ENCODE measurements at places on chromosomes 16 and 17.
A peak's percentile ranks its signal among the peaks of the same experiment; 100 is the strongest.

DNA sequence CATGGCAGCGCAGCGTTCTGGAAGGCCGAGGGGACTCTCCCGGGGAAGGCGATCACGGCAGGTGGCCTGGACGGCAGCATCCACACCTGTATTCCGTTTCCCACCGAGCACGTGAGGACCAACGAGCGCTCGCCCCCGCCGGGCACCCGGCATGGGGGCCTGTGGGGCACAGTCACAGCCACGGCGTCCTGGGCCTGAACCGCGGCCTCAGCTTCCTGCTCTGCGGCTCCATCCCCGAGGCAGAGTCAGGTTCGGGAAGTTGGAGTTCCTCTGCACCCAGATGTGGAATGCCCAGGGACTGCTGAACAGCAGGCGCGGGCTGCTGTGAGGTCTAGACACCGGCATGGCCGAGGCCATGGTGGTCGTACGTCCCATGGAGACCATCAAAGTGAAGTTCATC lies 1713.9 kb downstream of the TP53TG3F start:
- DNase-seq, result no peak

DNA sequence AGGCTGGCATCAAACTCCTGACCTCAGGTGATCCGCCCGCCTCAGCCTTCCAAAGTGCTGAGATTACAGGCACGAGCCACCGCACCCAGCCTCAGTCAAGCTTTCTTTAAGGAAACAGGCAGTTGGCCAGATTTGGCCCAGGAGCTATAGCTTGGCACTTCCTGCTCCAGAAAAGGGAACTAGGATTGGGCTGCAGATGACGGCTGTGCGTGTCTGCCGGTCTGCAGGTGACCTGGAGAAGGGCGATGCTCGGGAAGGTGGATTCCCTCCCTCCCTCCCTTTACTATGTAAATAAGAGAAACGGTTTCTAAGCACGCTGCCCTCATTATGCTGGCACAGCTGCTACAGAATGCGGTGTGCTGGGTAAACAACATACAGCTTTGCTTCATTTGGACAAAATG lies 215.9 kb downstream of the RPTOR start:
- peak; percentile 95 for DNase-seq

DNA sequence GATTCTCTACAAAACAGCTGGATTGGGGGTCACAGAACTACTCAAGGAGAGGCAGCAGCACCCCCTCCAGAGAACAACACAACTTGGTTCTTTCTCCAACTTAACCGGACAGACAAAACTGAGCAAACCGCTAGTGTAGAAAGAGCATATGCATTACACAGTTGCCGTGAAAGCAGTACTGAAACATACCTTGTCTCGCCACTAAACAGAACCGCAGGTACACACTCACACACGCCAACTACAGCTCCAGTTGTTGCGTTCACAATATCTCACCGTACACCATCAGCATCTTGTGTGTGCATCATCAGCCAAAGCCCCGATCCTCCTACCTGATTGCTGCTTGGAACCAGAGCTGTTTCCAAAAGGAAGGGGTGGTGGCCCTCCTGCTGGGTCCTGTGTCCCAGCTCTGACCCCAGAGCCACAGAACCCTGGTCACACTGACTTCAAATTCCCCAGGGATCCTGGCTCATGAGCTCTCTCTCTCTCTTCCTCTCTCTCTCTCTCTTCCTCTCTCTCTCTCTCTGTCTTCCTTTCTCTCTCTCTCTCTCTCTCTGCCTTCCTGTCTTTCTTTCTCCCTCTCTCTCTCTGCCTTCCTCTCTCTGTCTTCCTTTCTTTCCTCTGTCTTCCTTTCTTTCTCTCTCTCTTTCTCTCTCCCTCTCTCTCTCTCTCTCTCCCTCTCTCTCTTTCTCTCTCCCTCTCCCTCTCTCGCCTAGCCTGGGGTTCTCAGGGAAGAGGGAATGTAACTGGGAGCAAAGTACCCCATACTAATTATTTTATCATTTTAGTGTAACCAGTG lies 8.4 kb downstream of the PIMREG start:
- no peak for DNase-seq

DNA sequence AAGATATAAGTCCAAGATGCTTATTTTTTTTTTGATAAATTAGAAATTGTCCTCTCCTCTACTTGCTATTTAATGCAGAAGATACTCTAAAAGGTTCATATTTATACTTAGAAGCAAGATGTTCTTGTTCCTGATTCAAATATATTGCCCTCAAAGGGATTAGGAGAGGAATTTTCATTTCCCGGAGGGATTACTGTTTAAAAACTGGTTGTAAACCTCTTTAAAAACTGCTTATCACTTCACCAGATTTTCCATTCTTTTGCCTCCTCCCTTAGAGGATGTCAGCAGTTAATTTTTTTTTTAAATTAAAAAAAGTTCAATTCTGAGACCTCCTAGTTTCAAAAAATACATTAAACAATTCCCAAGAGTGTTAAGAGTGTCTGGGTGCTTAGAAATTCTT lies 2.8 kb downstream of the TENT4B start:
- DNase-seq, result no peak

GRCh38 chr17:1992541-1992940 lies 32.6 kb downstream of the RTN4RL1 start:
- DNase-seq, result no peak

- DNase-seq, result peak; percentile 26
Observed at GRCh38 chr16:55478827-55479429, at the start of gene MMP2. TSS of gene MMP2 (plus strand) at chr16:55479198. CDS start at chr16:55479480, 282 bp downstream.

DNA sequence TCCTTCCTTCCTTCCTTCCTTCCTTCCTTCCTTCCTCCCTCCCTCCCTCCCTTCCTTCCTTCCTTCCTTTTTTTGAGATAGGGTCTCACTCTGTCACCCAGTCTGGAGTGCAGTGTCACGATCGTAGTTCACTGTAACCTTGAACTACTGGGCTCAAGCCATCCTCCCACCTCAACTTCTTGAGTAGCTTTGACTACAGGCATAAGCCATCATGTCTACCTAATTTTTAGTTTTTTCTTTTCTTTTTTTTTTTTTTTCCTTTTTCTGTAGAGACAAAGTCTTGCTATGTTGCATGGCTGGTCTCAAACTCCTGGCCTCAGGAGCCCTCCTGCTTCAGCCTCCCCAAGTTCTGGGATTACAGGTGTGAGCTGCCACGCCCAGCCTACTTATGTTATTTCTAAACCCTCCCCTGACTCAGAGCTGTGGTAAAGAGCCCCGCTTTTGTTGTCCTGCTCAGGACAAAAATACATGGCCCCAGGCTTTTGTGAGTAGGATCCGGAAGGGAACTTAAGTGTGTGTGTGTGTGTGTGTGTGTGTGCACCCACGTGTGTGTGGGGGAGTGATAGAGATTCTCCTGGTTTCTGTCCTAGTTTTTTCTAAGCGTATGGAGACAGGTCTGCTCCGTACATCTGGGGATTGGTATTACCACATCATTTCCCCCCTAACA lies 67.1 kb downstream of the PRKCB start:
- DNase-seq, result no peak

- no peak for DNase-seq
Observed at GRCh38 chr17:45227101-45227925, 5.6 kb downstream of the FMNL1 start.

DNA sequence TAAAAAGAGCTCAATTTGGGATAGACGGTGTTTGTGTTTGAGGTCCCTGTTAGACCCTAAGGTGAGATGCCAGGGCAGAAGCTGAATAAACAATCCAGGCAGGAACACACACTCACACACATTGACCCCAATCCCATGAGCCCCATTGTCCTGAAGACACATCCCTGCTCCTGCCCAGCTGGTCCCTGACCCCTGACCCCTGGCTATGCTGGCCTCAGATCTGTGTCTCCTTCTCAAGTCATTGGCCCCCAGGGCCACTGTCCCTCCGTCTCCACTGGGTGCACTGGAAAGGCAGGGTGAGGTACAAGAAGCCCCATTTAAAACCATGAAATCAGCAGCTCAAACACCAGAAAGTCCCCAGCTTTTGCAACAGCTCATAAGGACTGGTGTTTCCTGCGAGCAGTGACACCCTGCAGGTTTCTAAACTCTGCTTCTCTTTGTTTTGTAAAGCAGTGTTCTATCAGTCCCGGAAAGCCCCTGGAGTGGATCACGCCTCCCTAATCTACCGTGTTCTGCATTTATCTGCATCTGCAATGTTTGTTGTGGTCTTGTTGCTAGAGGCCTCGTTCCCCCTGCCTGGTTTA lies 18.0 kb upstream of the ASGR2 start:
- DNase-seq, result no peak

- peak; percentile 71 for DNase-seq
Observed at GRCh38 chr17:77210331-77210730, 69.6 kb downstream of the SEC14L1 start.

DNA sequence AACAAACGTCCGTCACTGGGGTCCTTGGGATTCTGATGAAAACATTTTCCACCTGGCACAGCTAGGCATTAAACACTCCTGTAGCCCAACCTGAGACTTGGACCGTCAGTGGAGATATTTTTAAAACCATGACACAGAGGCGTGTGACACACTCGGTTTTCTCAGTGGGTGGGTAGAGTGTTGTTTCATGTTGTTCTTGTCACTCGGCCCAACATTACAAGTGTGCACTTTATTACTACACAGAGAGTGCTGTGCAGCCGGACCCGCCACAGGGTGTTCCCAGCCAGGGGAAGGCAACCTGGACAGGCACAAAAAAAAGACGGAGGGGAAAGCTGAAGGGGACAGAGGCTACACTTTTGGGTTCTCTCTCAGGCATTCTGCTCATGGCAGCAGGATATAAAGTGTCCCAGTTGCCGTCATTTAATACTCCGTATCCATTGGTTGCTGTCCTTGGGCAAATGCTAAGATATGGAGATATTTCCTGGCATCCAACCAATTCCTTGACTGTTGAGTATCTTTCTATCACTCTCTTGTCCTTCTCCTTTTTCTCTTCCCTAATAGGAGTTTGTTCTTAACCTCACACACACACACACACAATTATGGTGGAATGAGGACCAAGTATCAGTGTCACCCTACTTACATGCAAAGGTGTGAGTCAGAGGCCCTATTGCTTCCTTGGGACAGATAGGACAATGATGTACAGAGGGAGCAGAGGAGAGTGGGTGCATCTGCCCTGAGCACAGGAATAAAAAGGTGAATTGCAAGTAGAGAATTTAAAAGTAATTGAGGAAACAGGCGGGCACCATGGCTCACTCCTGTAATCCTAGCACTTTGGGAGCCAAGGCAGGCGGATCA lies 154.1 kb upstream of the SOX9 start:
- DNase-seq, result no peak

- no peak for DNase-seq
Observed at GRCh38 chr17:82320956-82321927, 3.8 kb upstream of the CD7 start.

GRCh38 chr16:13291591-13292333 lies 390.4 kb downstream of the SHISA9 start:
- no peak for DNase-seq

DNA sequence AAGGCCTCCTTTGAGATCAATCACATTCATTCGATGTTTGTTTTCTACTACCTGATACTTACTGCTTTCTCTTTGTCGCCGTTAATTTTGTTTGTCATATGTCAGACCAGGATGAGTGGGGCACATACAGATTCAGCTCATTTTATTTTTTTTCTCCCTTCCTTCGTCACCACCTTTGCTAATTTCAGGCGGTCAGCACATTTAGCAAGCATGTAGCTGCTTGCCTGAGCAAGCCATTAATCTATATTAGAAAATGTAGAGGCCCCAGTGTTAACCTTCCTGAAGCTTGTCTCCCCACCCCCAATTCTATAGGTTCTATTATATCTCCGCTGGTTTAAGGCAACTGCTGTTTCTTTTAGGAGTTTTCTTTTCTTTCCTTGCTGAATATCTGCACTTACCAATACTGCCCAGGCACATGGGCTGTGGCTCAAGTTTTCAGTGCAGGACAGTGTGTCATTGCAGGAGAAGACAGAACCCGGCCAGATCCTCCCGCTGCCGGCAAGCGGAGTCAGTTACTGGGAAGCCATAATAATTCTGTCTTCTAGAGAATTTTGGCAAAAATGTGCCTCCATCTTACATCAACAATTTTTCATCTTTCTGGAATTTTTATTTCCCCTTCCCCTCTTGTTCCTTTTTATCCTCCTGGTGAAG lies 714.3 kb downstream of the WWOX start:
- DNase-seq, result no peak

- DNase-seq, result no peak
Observed at GRCh38 chr17:65850486-65850885, 289.0 kb upstream of the AXIN2 start.

DNA sequence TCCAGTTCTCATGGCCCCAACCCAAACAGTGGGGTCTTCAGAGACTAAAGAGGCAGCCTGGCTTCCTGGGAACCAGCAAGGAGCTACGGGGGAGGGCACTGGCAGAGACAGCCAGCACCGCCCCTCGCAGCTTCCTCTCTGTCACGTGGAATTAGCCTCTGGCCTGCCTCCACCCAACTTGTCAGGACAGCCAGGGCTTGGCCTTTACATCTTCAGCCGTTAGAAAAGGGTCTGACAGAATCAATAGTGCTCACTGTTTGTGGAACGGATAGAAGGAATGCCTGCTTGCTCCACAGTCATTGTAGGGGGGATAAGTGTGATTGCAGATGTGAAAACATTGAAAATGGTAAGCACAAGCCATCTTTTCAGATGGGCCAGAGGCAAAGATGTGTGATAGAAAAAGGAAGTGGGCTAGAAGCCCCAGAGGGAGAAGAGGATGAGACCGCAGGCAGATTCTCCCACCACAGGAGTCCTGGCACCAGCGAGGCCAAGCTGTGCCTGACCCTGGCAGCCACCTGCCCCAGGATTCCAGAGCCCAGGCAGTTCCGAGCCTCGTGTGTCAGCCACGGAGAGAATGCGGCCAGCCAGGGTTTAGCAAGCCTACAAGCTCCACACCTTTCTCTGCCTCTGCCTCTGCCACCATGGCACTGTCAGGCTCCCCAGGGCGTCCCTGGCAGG lies 18.6 kb downstream of the GRIN2C start:
- DNase-seq, result no peak

GRCh38 chr17:50483266-50483665 lies 4.6 kb downstream of the RSAD1 start:
- DNase-seq, result no peak

GRCh38 chr17:1995907-1996799 lies 29.0 kb downstream of the RTN4RL1 start:
- no peak for DNase-seq

- DNase-seq, result no peak
Observed at GRCh38 chr16:22890976-22891375, 77.0 kb downstream of the HS3ST2 start.

GRCh38 chr17:352421-353212 lies at the start of gene RPH3AL:
TSS of gene RPH3AL (minus strand) at chr17:352807. CDS start at chr17:327543, 25,264 bp downstream.
- DNase-seq, result no peak

- no peak for DNase-seq
Observed at GRCh38 chr16:73739049-73739769, 557.4 kb upstream of the PSMD7 start.

DNA sequence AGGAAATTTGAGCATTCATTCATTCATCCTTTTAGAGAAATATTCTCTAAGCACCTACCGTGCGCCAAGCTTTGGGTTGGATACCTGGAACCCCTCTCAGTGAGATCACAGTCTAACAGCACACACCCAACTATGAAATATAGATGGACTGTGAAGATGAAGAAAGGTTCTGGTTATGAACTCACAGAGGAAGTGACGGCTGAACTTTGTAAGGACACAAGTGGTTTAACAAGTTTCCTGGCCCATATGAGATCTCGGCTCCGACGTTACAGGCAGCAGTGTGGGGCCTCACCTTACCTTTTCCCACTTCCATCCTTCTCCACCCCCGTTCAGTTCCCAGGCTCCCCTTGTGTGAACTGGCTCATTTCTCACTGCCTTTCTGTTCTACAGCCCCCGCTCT lies 406.2 kb downstream of the MAF start:
- no peak for DNase-seq
